ENCODE measurements at places on chromosomes 3 and 15.
A peak's percentile ranks its signal among the peaks of the same experiment; 100 is the strongest.

DNA sequence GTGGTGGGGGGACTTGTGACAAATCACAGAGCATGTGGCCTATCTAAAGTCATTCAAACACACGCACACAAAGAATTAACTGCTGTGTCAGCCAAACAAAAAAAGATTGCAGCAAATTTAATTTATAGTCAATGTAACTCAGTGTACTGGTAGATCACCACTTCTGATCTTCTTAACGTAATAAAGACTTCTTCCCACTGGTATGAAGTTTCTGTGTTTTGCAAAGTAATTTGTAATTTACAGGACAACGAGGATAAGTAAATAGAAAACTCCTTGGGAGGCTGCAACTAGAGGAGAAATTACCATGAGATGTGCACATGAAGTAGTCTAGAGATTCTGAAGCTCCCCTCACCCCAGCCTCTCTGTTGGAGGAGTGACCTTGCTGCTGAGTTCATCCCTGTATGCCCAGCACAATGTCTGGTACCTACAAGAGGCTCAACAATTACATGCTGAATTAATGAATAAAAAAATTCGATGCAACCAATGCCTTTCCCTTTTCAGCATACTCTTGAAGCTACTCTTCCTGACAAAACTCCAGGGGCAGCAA is 207.3 kb downstream of the ARRDC4 start:
- no peak for DNase-seq

DNA sequence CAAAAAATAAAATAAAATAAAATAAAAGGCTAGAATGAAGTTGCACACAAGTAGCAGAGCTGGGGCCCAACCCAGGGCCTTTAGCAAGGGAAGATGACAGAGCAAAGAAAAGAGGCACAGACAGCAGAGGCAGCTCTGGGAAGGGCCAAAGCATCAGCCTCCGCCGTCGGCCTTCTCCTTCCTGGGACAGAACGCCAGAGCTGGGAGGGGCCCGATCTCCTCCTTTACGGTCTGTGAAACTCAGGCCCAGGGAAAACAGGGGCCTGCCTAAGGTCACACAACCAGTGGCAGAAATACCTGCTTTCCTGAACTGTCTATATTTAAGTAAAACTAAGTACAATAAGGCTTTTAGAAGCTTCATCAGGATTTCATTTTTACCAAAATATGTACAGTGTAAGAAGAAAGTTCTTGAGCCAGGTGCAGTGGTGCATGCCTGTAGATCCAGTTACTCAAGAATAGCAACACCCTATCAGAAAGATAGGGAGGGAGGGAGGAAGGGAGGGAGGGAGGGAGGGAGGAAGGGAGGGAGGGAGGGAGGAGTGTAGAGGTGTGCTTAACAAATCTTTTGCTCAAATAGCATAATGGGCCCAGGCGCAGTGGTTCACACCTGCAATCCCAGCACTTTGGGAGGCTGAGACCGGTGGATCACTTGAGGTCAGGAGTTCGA is 43.0 kb upstream of the MUC4 start:
- DNase-seq: no peak

DNA sequence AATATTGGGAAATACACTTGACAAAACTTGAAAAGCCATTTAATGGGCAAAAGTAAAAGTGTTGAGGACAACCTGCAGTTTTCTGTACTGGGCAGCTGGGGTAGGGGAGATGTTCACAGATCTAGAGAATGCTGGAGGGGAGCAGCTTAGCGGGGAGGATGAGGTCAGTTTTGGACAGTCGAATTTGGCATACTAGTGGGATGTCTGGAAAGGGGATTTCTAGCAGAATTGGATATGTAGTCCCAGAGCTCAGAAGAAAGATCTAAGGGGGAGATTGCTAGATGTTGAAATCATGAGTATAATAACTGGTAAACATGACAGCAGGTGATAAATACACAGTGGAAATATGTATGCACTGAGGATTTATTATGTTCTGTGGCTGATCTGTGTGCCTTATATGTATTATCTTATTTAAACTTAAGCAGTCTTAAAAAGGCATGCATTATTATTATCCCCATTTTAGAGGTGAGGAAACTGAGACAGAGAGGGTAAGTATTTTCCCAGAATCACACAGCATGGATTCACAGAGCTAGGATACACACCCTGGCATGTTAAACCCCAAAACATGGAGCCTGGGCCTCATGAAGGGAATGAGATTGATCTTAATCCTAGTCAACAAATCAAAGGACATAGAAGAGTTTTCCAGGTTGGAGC is 42.7 kb downstream of the TLNRD1 start:
- no peak for DNase-seq

- no peak for DNase-seq
Measured at GRCh38 chr3:139909811-139910210, 25.2 kb upstream of the CLSTN2 start.

- no peak for DNase-seq
Measured at GRCh38 chr3:143484846-143485512, 363.3 kb downstream of the SLC9A9 start.

GRCh38 chr3:40645883-40646282 is 121.1 kb downstream of the ZNF621 start:
- no peak for DNase-seq

DNA sequence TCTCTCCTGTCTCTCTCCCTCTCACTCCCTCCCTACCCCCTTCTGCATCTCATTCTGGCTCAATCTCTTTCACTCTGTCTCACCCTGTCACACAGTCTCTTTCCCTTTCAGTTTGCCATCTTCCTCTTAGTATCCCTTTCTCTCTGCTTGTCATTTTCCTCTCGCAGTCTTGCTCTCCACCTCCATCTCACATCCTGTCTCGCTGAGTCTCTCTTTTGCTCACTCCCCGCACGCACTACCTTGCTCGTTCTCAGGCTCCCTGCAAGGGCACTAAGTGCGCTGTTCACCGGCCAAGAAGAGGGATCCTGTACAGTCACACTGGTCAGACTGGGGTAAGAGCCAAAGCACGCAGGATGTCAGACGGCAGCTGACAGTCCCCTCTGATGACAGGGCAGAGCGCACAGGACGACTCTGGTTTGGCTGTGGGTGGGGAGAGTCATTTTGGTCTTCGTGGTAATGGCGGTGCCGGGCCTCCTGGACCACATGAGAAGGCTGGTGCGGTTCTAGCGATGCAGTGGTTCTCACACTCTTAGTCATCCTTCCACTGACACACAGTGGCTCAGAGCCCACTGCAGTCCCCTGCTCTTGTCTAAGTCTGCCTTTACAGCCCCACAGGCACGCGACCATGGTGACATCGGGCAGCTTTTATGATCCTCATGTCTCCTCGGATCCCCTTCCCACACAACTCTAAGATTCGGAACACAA is 356.8 kb downstream of the FOXP1 start:
- DNase-seq: peak; percentile 45

GRCh38 chr3:138033202-138033691 is 23.3 kb downstream of the CLDN18 start:
- DNase-seq: no peak

DNA sequence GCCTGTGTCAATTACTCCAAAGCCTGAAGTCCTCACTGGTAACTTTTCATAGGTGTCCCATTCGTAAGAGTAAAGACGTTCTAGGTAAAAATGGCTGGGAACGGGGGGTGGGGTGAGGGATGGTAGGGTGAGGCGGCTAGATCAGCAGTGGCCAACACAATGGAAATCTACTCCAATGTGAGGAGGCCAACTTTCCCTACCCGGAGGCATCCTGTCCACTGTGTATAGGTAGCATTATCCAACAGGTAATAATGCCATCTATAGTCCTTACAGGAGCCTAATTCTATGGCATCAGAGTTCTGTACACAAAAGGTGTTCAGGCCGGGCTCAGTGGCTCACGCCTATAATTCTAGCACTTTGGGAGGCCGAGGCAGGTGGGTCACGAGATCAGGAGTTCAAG is 29.1 kb downstream of the HDC start:
- DNase-seq: no peak

- DNase-seq: peak; percentile 33
Measured at GRCh38 chr15:33675246-33675645, 293.1 kb upstream of the CHRM5 start.

GRCh38 chr15:57570994-57571393 is 20.7 kb upstream of the MYZAP start:
- no peak for DNase-seq

- DNase-seq: no peak
Measured at GRCh38 chr15:85423256-85423655, 42.9 kb downstream of the AKAP13 start.

GRCh38 chr15:80604583-80605575 is 90.2 kb upstream of the ABHD17C start:
- no peak for DNase-seq

- no peak for DNase-seq
Measured at GRCh38 chr3:53181024-53181371, 20.0 kb downstream of the PRKCD start.

- no peak for DNase-seq
Measured at GRCh38 chr3:99803297-99803696, 14.4 kb upstream of the CMSS1 start.

- DNase-seq: no peak
Measured at GRCh38 chr3:193491026-193491425, 63.7 kb downstream of the ATP13A4 start.

- no peak for DNase-seq
Measured at GRCh38 chr3:100149713-100150415, 35.6 kb upstream of the FILIP1L start.

DNA sequence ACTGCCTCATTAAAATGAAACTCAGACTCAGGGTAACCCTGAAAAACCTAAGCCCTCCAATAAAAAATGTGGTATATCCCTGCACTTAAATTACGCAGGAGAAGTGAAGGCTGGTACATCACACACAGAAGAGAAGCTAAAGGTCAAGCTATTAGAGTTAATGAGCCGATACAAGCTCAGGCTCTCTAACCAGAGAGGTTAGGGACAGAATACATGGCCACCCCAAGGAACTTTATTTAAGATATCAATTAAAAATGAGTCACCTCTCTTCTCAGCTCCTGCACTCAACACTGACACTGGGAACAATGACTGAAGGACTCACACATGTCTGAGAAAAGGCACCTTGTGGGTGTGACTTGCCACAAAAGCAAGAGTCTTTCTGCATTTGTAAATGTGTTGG is 800.6 kb upstream of the CFAP20DC start:
- no peak for DNase-seq

- DNase-seq: no peak
Measured at GRCh38 chr3:187519428-187519890, 150.7 kb downstream of the SST start.

GRCh38 chr3:68017069-68017468 is 362.7 kb upstream of the SUCLG2 start:
- DNase-seq: peak; percentile 1

- no peak for DNase-seq
Measured at GRCh38 chr3:55721716-55722484, 234.8 kb upstream of the WNT5A start.

DNA sequence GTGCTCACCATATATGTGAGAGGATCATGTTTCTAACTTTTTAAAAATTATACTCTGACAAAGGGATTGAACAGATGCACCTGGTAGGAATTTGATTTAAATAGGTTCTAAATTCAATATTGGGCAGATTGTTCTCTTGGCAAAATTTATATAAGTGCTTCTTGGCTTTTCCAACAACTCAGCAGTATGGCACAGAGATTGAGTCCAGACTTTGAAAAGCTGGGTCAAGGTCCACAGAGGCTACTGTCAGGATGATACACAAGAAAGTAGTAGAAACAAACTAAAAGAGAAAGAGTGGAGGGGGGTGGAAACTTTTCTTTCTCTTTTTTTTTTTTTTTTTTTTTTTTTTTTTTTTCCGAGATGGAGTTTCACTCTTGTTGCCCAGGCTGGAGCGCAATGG is 203.2 kb upstream of the ADAMTS9 start:
- DNase-seq: no peak

GRCh38 chr15:46620392-46621013 is 985.7 kb downstream of the SQOR start:
- no peak for DNase-seq

DNA sequence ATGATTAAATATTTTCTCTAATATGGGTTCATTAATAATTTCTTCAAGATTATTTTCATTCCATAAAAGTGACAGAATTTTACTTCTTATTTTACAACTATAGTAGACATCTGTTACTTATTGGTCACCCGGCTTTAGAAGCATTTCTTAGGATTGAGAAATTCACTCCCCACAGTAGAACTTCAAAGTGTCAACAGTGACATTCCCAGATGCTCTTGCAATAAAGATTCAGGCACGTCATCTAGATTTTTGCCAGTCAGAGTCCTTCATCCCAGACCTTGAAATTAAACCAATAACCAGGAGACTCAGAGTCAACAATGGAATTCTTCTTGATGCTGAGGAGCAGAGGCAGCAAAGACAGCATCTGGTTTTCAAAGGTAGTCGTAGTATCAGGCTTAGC is 190.8 kb downstream of the VGLL3 start:
- no peak for DNase-seq

GRCh38 chr15:58386641-58387040 is 45.1 kb upstream of the LIPC start:
- DNase-seq: no peak

- no peak for DNase-seq
Measured at GRCh38 chr15:44782516-44782915, 46.2 kb downstream of the TRIM69 start.
